Occipital lobe (tissue), 3 donors: ENCODE measurements at places on chromosomes 3 and 15. TPM values are rescaled to one million over a fixed set of nuclear protein-coding genes. Genes with fewer than 3 reads are reported as not detected.

RPS17 gene
- total RNA-seq = 1,719 TPM

NECTIN3 gene
- total RNA-seq = 159 TPM

TTLL13 gene
- 0.31 TPM for total RNA-seq

WDR93 gene
- total RNA-seq = 0.31 TPM

PLA2G4E gene
- total RNA-seq = not detected

SPINK8 gene
- total RNA-seq = not detected

- DNase-seq = no peak
Observed at GRCh38 chr3:178915365-178915764, 156.2 kb downstream of the ZMAT3 start.

DNA sequence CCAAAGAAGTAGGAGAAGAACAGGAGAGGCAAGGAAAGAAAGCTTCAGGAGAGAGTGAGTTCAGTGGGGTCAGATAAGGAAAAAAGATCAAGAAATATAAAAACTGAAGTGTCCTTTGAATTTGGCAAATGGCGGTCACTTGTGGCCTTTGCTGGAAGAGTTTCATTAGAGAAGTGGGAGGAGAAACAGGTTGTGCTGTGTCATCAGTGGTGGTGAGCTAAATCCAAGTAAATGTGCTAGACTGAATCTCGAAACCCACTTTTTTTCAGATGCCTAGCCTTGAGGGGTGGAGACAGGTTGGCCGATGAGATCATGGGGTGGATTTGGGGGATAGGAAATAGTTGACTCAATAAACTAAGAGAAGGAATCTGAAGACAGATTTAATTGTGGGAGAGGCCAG lies 43.7 kb downstream of the CHRD start:
- DNase-seq = no peak

- no peak for DNase-seq
Observed at GRCh38 chr15:39616731-39617455, 36.0 kb downstream of the THBS1 start.

DNA sequence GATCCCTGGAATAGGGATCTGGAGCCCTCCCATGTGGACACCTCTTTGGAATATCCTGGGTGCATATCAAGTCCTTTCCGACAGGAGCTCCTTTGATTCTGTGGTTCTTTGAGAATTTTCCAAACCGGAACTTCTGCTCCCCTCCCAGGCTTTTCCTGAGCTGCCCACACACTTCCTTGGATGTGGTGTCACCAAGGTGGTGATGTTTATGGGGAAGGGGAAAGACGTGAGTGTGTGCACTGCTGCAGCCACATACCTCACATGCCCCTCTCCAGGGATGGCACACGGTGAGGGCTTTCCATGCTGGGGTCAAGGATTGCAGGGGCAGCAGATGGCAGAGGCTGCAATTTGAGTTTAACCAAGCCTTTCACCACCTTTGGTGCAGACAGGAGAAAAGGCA lies 27.9 kb upstream of the PSTPIP1 start:
- no peak for DNase-seq

DNA sequence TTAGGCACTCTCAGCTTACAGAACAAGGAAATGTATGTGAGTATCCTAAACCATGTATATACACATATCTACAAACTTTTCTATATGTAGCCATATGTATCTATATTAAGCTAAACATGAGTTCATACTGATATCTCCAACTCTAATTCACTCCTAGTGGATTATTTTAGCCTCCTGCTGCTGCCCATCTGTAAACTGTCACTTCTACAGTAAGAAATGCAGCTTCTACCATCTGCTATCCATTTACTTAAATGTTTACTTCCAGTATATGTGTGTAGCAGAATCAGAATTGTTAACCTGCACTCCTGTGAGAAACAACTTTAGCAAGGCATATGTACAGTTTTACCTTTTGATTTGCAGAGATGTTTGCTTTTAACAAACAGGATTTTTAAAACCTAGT lies 478.5 kb upstream of the CBLB start:
- DNase-seq = no peak

- DNase-seq = no peak
Observed at GRCh38 chr15:57355259-57355658, 21.0 kb upstream of the CGNL1 start.

GRCh38 chr15:72193836-72194396 lies 3.7 kb downstream of the GRAMD2A start:
- DNase-seq = no peak

DNA sequence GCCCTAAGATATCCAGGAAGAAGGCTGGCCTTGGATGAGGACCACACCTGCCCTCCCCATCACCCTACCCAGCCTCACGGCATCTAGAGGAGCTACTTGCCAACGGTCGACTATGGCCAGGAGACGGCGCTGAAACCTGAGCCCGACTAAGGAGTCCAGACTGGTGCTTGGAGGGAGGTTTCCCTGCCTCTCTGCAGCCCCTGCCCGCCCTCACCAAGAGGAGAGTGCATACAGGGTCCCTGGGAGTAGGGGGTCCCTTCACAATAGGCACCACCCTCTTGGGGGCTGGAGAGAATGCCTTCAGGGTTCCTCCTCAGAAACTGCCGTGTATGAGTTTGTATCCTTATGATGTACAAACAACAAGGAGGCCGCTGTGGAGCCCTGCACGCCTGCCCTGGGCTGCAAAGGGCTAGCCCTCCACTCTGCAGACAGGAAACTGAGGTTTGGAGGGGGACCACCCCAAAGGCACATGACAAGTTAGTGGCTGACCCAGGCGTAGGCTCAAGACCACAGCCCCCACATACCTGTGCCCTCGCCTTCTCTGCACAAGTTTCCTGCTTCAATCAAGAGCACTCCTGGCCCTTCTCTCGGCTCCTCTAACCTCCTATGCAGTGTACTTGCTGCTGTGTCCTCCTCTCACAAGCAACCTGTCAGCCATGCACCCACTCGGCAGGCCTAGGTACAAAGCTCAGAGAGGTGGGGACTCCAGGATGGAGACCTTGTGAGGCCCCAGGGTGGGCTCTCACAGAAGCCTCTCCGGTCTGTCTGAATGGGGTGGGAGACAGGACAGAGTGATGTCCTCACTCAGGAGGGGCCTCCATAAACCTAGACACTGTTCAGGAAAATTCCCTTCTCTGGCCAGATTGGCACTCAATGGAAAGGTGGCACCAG lies 7.4 kb downstream of the KLF15 start:
- DNase-seq = no peak

DNA sequence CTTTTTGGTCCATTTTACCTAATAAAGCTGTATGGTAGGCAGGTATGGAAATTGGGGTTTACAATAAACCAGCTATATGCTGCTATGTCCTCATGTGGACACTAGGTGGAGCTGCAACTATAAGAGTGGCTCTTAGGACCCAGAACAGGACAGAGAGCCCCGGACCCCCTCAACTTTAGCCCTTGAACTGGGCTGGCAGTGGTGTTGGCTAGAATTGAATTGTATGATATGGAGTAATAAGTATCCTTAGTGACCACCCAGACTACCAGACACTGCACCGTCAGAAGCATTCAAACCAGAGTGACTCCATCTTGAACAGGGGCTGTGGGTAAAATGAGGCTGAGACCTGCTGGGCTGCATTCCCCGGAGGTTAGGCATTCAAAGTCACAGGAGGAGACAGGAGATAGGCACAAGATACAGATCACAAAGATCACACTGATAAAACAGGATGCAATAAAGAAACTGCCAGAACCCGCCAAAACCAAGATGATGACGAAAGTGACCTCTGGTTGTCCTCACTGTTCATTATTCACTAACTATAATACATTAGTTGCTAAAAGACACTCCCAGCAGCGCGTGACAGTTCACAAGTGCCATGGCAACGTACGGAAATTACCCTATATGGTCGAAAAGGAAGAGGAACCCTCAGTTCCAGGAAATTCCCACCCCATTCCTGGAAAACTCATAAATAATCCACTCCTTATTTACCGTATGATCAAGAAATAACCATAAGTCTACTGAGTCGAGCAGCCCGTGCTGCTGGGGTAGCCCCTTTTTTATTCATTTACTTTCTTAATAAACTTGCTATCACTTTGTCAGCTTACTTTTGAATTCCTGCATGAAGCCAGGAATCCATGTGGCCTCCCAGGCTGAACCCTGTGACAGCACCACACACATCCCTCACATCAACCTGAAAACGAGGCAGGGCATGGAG lies 68.7 kb upstream of the BLM start:
- DNase-seq = no peak

DNA sequence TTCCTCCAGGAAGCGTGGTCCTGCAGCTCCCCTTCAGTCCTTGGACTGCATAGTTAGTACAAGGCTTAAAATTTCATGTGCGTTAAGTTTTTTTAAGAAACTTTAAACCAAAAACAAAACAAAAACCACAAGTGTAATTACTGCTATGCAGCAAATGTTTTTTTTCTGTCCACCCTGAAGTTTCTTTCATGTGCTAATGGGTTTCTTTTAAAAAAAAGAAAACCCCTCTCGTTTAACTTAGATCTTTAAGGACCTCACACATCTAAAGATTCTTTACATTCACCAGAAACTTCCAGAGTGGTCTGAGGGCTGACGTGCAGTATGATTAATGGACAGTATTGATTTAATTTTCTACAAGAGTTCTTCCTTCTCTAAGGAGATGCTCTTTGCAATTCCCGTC lies 72.0 kb upstream of the PYGO1 start:
- no peak for DNase-seq

GRCh38 chr15:81161160-81161673 lies 27.1 kb downstream of the CFAP161 start:
- DNase-seq = no peak

GRCh38 chr3:115638991-115639390 lies 15.7 kb downstream of the GAP43 start:
- no peak for DNase-seq

GRCh38 chr15:99143242-99143641 lies 38.4 kb downstream of the SYNM start:
- no peak for DNase-seq

DNA sequence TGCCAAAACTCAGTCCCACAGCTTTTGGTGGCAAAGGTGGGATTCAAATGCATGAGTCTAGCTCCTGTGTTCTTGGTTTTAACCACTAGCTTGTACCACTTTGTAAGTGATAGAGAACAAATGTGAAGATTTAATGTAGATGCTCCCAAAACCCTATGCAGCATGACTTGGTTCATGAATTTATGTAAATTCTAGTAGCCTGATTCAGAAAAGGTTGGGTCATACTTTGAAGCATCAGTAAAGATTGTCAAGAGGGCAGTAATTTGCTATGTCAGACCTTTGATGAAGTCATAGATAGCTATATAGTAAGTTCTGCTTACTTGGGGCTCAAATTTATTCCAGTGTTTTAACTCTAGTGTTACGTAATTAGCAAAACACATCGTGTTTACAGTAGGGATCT lies 75.6 kb downstream of the VPS8 start:
- DNase-seq = no peak

DNA sequence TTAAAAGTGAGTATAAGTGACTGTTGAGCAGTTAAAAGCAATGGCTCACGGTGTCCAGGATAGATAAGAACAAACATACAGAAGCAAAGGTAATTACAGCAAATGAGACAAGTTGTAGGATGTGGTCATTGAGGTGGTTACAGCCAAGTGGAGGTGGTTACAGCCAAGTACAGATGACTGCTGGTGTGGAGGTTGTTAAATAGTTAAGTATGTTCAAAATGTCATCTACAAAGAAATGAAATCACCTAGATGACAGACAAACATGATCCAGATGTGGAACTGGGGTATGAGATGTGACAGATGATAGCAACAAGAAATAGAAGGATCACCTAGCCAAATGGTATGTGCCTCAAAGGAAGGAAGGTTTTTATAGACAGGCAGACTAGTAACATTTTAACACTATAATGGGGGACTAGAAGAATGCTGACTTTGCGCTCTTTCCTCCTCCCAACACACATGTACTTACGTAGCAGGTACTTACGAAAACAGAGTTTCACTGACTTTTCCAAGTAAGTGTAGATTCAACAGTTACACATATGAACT lies 6.8 kb upstream of the ANKRD28 start:
- no peak for DNase-seq

- DNase-seq = no peak
Observed at GRCh38 chr15:101255051-101255395, 3.2 kb upstream of the CHSY1 start.

DNA sequence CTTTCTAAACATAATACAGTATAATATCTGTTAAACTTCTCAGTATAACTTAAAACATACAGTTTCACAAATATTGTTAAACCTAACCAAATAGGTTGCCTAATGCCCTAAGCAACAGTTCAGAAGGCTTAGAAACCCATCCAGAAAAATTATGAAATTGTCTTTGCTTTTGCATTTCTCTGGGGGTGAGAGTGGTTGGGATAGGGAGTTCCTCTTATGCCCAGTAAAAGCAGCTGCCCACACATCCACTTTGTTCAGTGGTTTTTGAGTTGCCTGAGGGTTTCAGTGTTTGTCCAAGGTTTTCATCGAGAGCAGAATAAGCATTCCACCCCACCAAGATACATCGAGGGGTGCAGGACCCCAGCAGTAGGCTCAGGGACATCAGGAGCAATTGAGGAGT lies 179.4 kb downstream of the CDIN1 start:
- no peak for DNase-seq

DNA sequence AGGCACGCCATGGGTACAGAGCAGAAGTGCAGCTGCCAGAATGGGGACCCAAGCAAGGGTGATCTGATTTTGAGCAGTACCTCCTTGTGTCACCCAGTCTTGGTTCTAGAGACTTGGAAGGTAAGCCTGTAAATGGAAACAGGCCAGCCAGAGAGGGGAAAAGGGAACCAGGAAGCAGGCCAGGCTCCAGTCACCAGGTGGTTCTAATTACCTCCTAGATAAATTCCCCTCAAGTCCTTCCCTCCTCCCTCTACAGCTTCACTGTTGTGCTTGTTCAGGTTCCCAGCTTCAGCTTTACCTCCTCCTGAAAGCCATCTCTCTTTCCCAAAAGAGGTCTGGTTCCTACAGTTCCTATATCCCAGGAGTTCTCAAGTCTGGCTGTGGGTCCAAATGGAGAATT lies 58.8 kb upstream of the SLC7A14 start:
- no peak for DNase-seq

DNA sequence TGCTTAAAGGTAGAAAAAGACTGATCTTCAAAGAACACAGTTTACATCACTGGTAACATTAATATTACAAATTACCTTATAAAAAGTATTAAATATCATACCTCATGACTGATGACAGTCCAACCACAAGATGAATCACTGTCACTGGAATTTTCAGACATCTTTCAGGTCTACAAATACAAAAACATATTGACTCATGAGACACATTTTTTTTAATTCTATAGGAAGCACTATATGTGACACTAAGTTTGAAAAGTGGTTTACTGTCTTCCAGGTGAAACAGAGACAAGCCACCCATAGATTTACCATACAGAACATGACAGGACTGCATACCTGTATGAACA lies 18.9 kb downstream of the CCPG1 start:
- no peak for DNase-seq

GRCh38 chr3:97430601-97431000 lies 334.0 kb upstream of the ARL6 start:
- no peak for DNase-seq
